ENCODE measurements at places on chromosomes 6 and 20.
A peak's percentile ranks its signal among the peaks of the same experiment; 100 is the strongest.

DNA sequence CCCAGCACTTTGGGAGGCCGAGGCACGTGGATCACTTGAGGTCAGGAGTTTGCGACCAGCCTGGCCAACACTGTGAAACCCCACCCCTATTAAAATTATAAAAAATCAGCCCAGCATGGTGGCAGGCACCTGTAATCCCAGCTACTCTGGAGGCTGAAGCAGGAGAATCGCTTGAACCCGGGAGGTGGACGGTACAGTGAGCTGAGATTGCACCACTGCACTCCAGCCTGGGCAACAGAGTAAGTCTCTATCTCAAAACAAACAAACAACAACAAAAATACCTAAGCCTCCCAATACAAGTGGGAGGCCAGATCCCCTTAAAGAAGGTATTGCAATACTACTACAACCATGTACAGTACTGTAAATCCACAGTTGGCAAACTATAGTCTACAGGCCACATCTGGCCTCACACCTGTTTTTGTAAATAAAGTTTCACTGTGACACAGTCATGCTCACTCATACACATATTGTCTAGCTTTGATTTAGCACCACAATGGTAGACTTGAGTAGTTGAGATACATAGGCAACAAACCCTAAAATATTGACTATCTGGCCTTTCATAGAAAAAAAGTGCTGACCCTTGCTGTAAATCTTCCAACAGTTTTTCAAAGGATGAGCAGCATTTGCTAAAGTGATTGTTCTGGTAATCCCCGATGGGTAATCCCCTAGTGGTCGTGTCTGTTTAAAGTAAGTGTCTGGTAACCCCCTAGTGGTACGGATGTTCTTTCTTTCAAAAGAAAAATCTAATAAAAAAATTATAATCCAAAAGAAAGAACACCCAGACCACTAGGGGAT is 202.0 kb downstream of the RNGTT start:
- peak; percentile 57 for DNase-seq

GRCh38 chr6:22251348-22251747 is 45.5 kb downstream of the PRL start:
- no peak for DNase-seq

DNA sequence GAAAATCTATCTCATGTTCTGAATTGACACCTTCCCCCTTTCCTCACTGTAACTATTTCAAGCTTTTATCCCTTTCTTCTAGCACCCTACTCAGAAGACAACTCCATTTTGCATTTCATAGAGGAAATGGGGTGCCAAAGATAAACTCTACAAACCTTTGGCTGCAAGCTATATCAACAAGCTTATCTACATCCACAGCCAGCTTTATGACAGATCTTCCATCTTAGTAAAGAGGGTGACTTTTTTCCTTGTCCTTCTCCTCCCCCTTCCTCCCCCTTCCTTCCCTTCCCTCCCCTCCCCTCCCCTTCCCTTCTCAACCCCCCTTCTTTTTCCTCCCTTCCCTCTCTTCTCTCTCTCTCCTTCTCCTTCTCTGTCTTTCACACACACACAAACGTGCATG is 58.0 kb upstream of the OLIG3 start:
- DNase-seq = no peak

- no peak for DNase-seq
These were observed 210.4 kb downstream of the TAF4 start for GRCh38 chr20:61855286-61855685.

GRCh38 chr6:25026723-25027122 is 91.0 kb upstream of the RIPOR2 start:
- DNase-seq = peak; percentile 75

DNA sequence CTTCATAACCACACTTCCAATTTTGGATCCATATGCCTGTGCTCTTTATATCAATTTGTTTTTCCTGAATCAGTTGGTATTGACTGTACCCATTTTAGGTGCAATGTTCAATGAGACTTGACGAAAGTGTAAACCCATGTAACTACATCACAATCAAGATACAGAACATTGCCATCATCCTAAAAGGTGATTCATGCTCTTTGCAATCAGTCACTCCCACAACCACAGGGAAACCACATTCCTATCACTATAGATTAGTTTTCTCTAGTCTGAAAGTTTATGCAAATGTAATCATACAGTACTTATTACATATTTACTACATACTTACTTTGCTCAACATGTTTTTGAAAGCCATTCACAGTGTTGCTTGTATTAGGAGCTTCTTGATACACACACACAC is 167.4 kb downstream of the ADGRG6 start:
- DNase-seq = no peak

DNA sequence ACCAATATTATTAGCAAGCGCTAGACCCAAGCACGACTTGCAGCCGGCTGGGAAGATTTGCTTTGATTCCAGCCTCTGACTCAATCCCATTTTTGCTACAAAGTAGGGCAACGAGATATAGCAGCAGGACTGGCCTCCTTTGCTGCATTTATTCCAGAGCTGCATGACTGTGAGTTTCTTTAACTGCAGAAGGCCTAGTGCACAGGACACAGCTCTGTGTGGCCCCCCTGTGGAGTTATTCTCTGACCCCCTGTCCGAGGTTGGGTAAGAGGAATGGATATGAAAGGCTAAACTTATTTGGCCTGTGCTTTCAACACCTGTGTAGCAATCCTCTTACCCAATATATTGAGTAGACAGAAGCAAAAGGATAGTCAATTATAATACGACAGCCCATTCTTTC is 133.3 kb upstream of the SPTLC3 start:
- DNase-seq = no peak

DNA sequence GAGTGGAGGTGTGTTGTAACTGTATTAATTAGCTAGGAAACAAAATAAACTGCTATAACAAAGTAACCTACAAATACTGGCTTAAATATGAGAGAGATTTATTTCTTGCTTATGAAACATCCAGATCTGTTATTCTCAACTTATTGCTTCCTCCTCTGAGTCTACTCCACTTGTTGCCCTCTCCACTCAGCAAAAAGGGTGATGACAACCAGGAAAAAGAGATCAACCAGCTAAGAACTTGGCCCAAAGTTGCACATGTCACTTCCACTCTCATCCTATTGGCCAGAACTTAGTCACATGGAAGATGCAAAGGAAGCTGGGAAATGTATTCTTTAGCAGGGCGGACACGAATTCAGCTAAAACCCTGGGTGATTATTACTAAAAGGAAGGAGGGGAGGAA is 5.2 kb upstream of the TP53RK start:
- peak; percentile 71 for DNase-seq
